T-helper 9 cell (primary cell): ENCODE measurements at places on chromosomes 16 and 17.

- DNase-seq, result no peak
Measured at GRCh38 chr16:89431158-89431584, 59.2 kb downstream of the ANKRD11 start.

GRCh38 chr17:36506831-36507230 is 20.4 kb downstream of the ZNHIT3 start:
- DNase-seq, result no peak

- no peak for DNase-seq
Measured at GRCh38 chr17:63075969-63076368, 109.9 kb downstream of the TANC2 start.

DNA sequence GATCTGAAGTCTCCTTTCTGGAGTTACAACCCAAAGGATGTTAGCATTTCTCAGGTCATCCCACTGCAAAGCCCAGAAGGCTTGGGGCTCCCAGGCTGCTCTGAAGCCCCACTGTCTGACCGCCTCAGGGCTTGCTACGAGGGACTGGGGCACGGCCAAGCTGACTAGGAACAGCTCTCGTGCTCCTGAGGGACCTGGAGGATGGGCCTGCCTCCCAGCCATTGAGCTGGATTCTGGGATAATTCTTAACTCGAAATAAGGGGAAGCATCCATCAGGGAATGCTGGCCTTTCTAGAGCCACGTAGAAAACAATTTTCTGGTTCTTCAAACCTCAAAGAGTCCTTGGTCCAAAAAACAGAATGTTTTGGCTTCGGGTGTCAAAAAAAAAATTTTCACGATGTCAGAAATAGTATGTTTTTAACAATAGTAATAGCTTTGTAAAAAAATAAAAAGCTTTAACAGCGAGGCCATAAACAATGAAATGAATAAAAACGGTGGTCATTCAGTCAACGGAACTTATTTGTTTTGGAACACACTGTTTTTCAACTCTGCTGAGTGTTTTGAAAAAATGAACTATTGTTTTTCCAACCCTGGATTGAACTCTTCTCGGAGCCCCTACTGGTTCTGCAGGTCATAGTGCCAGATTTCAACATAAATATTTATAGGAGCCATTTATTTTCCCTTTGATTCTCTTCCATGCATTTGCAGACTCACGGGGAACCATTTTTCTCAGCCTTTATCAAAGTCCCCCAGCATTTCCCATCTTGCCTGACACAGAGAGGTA is 16.4 kb upstream of the HERPUD1 start:
- no peak for DNase-seq

DNA sequence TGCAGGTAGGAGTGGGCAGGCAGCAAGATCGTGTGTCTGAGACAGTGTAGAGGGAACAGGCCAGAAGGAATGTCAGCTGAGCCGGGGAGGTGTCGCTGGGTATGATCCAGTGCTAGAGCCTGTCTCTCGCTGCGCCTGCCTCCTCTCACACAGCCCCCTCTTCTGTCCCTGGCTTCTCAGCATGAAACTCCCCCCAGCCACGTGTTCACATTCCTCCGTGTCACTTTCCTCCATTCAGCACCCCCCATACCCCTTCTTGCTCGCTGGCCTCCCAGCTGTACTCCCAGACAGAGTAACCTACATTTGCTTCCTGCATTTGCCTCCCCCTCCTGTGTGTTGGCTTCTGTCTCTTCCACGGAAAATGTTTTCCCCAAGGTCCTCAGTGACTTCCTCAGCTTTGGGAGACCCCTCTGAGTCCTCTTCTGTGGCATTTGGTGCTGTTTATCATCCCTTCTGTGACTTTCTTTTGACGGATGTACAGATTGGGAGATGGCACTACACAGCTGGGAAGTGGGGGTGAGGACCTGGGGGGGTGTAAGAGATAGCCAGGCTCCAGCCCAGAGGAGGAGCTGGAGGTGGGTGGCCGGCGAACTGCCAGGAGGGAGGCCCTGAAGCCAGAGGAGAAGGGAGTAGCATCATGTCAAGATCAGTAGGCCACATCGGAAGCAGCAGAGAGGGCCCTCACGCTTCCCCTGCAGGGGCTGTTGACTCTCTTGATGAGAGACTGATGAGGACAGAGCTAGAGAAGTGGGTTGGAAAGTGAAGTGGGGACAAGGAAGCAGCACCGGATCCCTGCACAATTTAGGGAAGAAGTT is 19.2 kb downstream of the SGF29 start:
- DNase-seq, result no peak

GRCh38 chr16:54341892-54342776 is 55.5 kb upstream of the IRX3 start:
- no peak for DNase-seq
